ENCODE measurements at places on chromosomes 12 and 14. TPM values are rescaled to one million over a fixed set of nuclear protein-coding genes. Genes with fewer than 3 reads are reported as not detected.
A peak's percentile ranks its signal among the peaks of the same experiment; 100 is the strongest.

- DNase-seq, result no peak
Observed at GRCh38 chr14:25607192-25607591, 557.2 kb upstream of the STXBP6 start.

MYBPC1 gene
- polyA plus RNA-seq, result 4.0 TPM

DNA sequence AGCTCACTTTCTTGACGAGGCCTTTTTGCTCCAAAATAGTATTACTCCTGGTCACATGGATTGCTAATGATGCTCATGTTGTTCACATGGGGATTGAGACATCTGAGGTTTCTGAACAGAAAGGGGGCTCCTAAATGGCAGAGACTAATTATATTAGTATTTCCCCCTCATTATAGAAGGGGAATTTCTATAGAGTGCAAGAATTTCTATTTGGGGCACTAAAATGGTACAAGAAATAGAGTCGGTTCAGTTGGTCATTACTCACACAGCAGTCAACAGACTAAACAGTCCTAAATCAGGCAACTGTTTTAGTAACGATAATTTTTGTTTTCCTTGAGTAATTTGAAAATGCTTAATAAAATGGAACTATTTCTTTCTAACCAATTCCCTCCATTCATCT lies 108.9 kb downstream of the DACT1 start:
- DNase-seq, result no peak

DNA sequence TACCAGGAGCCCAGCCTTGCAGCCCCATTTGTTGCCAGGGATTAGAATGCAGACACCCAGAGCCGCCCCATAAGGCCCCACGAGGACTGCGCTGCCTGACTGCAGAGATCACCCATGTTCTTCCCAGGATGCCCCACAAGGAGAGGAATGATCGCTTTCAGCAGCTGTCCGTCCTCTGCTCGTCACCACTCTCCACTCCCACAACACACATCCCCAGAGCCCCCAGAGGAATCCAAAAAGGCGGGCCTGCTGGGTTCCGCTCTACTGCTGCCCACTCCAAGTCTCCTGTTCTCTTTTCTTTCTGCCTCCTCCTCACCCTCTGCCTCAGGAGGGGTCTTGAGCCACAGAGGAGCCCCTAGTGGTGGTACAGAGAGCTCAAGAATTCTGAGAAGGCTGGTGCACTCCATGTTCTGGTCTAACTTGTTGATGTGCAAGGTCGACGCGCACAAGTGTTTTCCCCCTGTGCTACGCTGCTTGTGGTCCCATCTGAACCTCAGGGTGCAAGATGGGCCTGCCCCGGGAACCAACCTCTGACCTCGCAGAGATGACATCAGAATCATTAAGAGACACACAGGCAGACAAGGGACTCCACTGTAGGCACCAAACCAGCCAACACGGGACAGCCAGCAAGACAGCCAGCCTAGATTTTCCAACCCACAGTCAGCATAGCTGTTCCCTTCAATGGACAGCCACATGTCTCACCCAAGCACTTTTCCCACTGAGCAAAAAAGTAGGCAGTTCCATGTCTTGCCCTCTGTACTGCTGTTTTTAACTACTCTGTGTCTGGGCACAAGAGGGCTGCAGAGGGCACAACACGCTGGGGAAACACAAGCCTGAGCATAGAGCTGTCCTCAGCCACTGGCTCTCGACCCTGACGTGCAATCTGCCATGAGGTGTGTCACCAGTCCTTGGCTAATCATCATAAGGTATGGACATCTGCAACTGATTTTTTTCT lies 29.9 kb downstream of the PXN start:
- DNase-seq, result no peak

DNA sequence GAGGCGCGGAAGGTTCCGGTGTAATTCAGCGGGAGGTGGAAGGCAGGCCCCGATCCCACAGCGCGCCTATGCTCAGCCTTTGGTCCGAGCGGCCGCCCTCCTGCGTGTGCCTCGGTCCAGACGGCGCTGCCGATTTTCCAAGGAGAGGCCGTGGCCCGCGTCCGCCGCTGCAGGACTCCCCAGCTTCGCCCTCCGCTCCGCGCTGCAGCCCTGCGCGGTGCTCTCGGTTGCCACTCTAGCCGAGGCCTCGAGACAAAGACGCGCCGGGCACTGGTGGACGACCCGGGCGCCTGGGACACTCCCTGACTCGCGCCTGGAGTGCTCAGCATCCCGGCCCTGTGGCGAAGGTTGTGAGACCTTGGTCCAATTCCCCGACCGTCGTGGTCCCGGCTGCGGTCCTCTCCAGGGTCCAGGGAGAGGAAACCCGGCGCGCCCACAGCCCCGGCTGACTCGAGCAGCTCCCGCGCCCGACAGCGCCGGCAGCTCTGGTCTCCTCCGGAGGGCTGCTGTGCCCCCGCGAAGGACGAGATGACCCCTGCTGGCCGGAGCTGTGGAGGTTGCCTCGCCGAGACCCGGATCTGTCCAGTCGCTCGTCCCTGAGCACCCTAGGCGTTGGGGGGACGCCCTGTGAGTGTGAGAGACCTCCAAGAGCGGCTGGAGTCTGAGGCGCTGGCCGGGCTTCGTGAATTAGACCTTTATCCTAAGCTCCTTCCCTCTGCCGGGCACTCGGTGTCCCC lies 6.5 kb downstream of the HOXC12 start:
- DNase-seq, result no peak

RALGAPA1 gene
- 33.3 TPM for polyA plus RNA-seq

DNA sequence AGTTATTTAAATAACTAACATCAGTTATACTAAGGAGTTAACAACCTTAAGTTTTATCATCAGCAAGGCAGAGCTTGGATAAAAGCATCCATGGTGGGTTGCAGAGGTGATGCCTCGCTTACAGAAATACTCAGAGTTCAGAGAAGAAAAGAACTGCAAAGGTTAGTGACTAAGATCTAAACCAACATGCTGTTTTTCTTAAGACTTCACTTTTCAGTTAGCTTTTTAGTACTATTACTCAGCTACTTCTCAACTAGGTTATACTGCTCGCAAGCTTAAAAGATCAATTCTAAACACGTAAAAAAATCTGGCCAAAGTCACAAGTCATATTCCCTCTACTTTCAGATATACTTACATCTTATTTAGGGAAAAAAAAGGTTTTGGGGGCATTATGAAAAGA lies 2.8 kb downstream of the PPP1CC start:
- no peak for DNase-seq

GRCh38 chr12:116196226-116196625 lies 81.3 kb downstream of the MED13L start:
- DNase-seq, result no peak

- no peak for DNase-seq
Observed at GRCh38 chr14:98408024-98408555, 863.9 kb downstream of the BCL11B start.

MAP3K9 gene
- polyA plus RNA-seq, result 3.7 TPM

GRCh38 chr14:61183196-61183885 lies 97.8 kb downstream of the TMEM30B start:
- no peak for DNase-seq

DPF3 gene
- polyA plus RNA-seq, result 3.5 TPM

KSR2 gene
- polyA plus RNA-seq, result 0.61 TPM

- DNase-seq, result no peak
Observed at GRCh38 chr14:102891556-102891955, 30.9 kb upstream of the AMN start.

GRCh38 chr12:20646239-20646827 lies 48.8 kb upstream of the SLCO1C1 start:
- DNase-seq, result no peak

IL26 gene
- polyA plus RNA-seq, result 0.10 TPM

- DNase-seq, result no peak
Observed at GRCh38 chr12:29552994-29553748, 55.7 kb upstream of the OVCH1 start.

GAPDH gene
- polyA plus RNA-seq, result 2,065 TPM

DNA sequence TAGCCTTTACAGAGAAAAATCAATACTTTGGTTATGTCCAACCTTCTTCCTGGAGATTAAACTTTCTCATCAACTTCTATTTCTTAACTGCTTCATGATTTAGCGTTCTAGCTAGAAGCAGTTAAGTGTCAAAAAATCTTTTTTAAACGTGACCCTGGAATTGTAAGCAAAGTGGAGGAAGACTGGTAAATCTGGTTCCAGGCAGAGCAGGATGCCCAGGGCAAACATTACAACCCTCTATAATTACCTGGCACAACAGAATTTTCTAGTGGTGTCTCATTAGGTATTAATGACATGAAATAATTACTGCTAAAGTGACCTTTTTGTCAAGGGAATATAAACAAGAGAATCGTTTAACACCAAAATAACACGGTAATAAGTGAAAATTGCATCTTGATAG lies 320.8 kb downstream of the MED13L start:
- DNase-seq, result no peak

MYO1H gene
- polyA plus RNA-seq, result 1.0 TPM

- DNase-seq, result no peak
Observed at GRCh38 chr12:109844091-109844490, 10.9 kb upstream of the TRPV4 start.

SERPINA3 gene
- polyA plus RNA-seq, result 0.51 TPM

SYNDIG1L gene
- polyA plus RNA-seq, result 0.10 TPM

DNA sequence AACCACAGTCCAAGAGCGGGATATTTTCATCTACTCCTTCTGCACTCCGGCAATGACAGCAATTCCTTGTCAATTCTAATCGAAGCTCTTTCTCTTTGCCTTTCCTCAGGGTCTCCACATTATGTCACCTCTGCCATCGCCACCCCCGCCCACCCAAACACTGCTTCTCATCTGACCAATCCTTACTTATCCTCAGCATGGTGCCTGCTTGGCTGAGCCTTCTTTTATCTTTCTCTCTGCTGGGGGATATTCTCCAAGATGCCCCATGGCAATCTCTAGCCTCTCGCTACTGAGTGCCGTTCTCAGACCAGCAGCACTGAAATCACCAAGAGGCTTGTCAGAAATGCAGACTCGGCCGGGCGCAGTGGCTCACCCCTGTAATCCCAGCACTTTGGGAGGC lies 100.6 kb downstream of the PTPRB start:
- DNase-seq, result no peak

DNA sequence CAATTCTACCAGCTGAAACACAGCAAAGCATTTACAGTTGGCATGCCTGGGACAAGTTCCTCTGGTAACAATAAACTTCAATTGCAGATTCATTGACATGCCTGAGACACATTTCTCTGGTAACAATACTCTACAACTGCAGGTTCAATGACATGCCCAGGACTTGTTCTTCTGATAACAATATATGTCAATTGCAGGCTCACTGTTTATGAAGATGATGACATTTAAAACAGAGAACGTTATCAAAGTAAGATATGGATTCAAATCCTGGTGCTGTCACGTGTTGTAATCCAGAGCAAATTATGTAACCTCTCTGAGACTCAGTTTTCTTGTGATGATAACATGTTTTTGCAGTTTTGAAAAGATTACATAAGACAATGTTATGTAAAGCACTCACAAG lies 20.5 kb downstream of the KITLG start:
- DNase-seq, result peak; percentile 19

GRCh38 chr12:49330631-49331379 lies 6.2 kb downstream of the C1QL4 start:
- DNase-seq, result no peak

DNA sequence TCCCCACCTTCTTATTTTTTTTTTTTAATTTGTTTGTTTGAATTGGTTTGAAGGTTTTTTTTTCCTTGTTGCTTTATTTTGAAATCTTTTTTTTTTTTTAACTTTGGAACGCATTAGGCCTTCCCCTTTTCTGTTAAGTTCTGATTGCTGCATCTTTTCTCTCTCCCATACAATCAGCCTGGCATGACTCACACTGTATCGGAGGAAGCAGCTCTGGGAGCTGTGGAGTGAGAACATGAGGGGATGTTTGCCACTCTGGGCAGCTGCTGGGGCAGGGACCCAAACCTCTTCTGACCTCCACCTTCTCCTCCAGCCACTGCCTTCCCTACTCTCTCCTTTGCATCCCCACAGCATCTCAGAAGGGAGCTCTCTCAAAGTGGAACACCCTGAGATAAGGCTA lies 160.3 kb upstream of the FKBP4 start:
- DNase-seq, result no peak

- peak; percentile 63 for DNase-seq
Observed at GRCh38 chr14:73759183-73759713, 45.1 kb upstream of the PNMA1 start.

DNA sequence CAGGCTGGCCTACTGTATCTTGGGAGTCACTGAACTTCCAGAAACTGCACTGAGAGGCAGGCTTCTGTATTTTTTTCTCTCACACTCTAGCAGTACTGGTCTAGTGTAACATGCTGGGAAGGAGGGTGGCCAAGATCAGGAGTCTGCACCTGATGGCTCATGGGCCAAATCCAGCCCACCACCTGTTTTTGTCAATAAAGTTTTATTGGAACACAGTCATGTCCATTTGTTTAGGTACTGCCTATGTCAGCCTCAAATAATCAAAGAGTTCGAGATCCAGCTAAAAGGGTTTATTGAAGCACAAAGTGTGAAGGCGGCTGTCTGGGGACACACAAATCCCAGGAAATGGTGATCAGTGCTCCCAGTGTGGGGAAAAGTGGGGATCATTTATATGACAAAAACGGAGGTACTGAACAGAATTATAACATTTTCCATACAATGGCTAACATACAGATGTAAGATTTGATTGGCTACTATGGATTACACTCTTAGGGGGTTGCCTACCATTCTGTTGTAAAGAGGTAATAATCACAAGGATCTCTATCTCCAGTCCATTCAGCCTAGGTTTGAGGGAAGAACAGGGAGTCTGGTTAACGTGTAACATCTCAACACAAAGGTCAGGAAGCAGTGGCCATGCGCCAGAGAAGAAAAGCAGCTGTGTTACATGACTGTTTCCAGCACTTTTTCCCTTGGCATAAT lies 12.9 kb downstream of the USP30 start:
- DNase-seq, result peak; percentile 84

DNA sequence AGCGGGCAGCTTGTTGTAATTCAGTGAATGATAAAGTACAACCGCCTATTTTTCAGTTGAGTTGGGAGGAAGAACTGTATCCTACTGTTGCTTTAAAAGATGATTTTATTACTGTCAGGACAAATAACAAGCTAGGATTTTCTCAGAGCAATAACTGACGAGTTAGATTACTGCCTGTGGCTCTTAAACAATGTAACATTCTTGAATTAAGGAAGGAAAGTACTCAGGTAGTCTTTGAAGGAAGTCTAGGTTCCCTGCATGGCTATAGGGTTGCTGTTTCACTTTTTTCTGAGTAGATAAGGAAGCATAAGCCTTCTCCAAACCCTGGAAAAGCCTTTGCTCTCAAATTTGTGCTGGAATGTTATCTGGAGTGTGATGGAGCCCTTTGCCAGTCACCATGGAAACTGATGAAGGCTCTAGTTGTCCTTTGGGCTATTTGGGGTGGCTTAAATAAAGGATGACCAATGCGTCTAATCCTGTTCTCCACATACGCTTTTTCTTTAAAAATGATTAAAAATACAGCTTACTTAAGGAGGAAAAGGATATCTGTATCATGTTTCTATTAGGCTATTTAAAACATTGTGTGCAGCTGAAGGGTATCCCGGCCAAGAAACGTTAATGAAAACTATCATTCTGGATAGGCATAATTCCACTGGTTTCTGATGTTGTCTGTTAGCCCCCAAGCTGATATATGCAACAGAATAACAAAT lies 17.7 kb downstream of the NUBPL start:
- no peak for DNase-seq

DNA sequence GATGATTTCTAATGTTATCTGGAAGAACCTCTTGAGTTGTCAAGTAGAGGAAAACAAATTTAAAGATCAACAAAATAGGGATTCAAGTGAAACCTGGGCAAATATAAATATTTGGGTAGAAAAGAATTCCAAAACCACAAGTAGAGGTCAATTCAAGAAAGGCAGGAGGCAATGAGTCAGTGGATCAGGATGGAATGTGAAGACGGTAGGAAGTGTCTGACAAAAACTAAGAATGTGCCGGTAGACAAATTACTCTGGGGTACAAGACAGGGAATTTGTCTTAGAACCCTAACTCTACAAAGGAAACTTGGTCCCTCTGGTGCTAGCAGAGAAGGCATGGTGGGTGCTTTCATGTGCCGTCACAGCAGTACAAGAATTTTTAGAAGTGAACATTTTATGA lies 13.6 kb downstream of the ABCD2 start:
- DNase-seq, result no peak
